Activated T-helper 1 cell treated with anti-CD3 and anti-CD28 coated beads, Interleukin-12 subunit alpha, Interleukin-12 subunit beta, Interleukin-2, Interleukin-4 antibody, amounts not matched to agents 30 ng/mL and 10 ng/mL and 1 ng/mL, durations not matched to agents 14 hours and 24 hours and 36 hours (primary cell): ENCODE measurements at places on chromosomes 1 and 21. TPM values are rescaled to one million over a fixed set of nuclear protein-coding genes. Genes with fewer than 3 reads are reported as not detected.

DNA sequence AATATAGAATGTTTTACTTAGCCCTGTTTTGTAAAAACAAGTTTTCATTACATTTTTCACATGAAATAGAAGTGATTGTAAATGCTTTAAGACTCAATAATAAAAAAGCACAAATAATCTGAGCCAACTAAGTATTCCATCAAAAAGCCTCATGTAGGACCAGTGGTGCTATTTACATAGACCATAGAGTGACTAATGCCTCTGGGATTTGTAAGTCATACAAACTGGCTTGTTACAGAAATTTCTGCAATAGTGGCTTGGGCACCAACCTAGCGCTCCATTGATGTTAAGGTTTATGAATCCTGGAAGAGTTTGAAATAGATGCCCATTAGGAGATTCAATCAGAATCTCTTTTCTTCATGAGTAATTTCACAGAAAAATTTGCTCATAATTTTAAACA, 31.9 kb downstream of the ZMYM1 start:
- no peak for DNase-seq

- DNase-seq = no peak
Observed at GRCh38 chr1:43306688-43307457, 6.1 kb downstream of the TIE1 start.

The IQGAP3 gene
- total RNA-seq = 10.3 and 11.2 TPM in 2 replicates

DNA sequence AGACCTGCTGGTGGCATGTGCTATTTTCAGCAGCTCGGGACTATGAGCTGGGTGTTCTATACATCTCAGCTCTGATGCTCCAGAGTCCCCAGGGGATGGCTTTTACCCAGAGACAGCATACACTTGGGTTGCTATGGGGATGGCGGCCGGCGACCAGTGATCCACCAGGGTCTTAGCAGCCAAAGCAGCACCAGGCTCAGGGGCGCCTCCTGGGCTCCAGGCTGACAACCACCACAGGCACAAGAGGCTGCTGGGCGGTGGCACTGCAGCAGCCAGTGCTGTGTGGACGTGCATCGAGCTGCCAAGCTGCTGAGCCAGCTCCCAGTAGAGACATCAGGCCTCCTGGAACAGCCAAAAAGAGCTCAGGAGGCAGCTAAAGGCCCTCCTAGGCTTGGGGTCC, 37.6 kb upstream of the CLSTN1 start:
- no peak for DNase-seq

The CSF3R gene
- 0.24 and 0.54 TPM in 2 replicates for total RNA-seq

The CFHR3 gene
- total RNA-seq = not detected in 2 replicates

The GPR153 gene
- 1.4 and 1.6 TPM in 2 replicates for total RNA-seq

DNA sequence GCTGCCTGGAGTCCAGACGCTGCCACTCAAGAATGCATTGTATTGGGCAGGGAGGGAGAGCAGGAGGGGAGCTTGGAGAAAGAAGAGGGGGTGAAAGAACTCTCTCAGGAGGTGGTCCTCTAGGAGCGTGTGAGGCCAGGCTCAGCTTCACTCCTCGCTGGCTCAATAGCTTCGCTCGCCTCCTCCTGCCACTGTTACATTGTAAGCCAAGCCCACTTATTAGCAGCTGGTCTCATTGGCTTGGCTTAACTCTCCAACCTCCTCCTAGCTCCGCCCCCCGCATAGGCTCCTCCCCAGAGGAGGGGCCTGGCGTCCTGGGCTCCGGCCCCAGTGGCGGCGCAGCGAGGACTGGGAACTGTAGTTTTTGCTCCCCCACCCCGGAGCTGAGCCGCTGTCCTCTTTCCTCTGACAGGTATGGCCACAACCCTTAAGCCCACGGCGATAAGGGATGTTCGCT, at the start of gene KCNN3:
KCNN3 (minus strand) TSS at position 167 of the 457 bp plus-strand sequence. CDS start 317 bp downstream, outside the sequence.
- peak; percentile 71 for DNase-seq

- DNase-seq = no peak
Observed at GRCh38 chr1:169796274-169796810, 1.6 kb upstream of the METTL18 start.

GRCh38 chr1:81804312-81804711, 3.6 kb downstream of the ADGRL2 start:
- DNase-seq = no peak

DNA sequence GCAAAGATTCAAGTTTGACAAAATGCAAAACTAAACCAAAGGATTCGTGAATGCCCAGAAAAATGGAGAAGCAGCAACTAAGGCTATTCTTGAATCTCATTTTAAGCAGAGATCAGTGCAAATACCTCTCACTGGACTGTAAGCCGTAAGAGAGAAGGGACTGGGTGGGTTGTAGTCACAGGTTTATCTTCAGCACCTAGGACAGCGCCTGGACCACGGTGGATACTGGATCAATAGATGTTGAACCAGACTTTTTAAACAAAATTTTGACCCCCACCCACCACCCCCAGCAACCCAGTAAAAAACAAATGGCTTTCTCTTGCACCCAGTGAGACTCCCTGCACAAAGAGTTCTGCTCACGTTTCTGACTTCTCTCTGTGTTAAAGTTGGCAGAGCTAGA, 347.1 kb downstream of the AJAP1 start:
- DNase-seq = no peak

DNA sequence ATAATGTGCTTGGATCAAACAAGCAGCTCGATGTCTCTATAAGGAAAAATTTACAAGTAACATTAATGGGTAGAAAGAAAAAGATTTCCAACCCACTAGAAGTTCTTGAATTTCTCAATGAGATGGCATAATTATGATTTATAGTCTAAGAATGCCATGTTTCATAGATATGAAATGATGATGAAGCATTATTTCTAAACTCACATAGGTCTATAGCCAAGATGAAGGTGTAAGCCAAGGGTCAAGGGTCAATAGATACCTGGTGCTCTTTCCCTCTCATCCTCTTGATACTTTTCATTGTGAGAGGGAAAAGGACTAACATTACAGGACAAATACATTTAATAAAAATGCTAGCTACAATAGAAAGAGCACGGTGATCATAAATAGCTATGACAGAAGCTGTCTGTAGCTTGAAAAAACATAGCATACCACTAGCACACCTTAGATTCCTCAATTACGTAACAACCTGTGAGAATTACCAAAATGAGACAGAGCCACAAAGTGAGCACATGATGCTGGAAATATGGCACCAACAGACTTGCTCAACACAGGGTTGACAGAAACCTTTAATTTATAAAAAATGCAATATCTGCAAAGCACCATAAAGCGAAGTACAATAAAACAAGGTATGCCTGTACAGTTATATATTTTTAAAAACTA, 26.3 kb upstream of the F13B start:
- no peak for DNase-seq

GRCh38 chr1:58813801-58814200, 30.0 kb upstream of the JUN start:
- no peak for DNase-seq

DNA sequence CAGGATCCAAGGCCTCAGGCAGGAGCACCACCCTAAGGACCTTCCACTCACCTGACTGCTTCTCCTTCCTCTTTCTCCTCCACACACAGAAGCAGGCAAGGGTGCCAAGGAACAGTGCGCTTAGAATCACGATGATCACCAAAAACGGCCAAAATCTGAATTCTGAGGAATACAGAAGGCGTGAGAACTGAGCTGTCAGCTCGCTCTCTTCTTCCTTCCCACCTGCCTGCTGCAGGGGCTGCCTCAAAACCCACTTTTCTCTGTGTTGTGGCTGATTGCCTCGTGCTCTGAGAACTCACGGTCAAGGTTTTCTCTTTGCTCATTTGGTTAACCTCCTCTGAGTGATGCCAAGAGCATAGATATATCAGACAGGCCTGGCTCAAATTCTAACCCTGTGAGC, 23.8 kb downstream of the CD244 start:
- DNase-seq = no peak

DNA sequence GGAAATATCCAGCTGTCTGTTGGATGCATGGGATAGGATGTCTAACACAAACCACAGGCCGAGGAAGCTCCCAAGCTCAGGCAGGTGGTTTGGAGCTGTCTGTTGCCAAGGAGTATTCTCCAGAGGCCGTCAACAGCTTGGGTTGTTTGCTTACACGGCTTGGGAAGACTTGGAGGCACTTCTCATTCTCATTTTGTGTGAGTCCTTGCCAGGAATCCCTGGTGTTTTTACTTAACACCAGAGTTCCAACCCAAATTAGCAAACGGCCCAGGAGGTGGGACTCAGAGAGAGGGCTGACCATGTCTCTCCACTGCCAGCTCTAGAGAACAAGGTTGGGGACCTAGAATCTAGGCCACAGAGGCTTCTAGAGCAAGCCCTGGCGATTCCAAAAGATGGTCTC, 72.7 kb upstream of the FAM20B start:
- no peak for DNase-seq

DNA sequence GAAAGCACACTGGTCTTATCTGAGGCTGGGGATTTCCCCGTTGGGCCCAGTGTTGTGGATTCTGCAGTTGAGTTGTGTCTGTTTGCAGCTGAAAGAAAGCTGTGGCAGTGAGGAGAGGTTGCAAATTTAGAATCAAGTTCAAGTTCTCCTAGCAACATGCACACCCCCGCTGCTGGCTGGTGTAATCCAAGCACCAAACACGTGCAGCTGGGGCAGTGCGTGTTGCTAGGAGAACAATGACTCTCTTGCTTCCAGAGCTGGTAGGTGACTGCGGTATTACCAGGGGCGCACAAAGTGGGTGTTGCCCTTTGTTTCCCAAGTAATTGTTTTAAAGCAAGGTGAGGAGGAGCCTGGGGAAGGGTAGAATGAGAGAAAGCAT, 91.5 kb downstream of the IER5 start:
- DNase-seq = peak; percentile 17

The IGSF3 gene
- 1.7 TPM in 2 replicates for total RNA-seq

- peak; percentile 55 for DNase-seq
Observed at GRCh38 chr1:1212780-1213344, 1.1 kb downstream of the TNFRSF4 start.

GRCh38 chr1:26728645-26729044, 32.8 kb downstream of the ARID1A start:
- DNase-seq = no peak

DNA sequence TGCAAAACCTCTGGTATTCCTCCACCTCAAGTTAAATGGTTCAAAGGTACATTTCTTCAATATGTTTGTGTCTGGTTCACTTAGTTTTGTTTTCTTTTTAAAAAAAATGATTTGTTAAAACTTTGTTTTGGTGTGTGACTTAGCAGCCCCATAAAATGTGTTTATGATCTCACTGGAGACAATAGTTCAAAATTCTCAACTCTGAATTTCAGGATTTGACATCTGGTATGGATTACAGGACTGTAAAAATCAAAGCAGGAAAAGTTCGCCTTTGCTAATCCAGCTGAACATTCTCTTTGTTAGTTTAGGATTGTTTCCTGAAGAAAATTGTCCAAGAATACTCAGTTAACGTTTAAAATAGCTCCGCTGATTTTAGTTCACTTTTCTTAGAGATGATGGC, 231.7 kb downstream of the HMCN1 start:
- DNase-seq = no peak

DNA sequence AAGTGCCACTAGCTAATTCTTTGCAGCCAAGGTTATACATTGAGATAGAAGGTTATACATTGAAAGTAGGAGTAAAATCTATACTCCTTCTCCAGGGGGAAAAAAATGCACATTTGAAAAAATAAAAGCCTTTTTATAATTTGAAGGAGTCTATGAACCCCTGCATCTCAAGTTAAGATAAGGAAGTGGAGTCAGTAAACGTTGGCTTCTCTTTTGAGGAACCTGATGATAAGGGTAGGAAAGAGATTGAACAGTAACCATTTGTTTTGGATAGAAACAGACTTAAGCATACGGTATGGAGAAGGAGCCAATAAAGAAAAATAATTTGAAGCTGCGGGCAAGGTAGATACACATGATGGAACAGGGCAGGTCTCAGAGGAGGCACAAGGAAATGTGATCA, 64.1 kb downstream of the RPAP2 start:
- no peak for DNase-seq
